Stimulated activated CD4-positive, alpha-beta T cell treated with anti-CD3 and anti-CD28 coated beads, TNF-alpha, amount 100 ng/mL, for 4 hours (primary cell): ENCODE measurements at places on chromosomes 13 and 19.

DNA sequence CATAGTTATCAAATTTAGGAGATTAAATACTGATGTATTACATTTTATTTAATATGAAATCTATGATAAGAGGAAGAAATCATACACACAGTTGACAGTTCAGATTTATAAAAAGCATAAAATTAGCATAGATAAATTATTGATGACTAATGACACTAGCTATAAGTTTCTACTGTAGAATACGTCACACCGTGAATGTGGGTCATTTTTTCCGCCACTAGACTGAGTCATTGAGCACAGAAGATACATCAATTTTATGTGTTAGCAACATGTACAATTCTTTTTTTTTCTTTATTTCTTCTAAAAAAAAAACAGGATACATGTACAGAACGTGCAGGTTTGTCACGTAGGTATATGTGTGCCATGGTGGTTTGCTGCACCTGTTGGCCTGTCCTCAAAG is 22.2 kb downstream of the AP2S1 start:
- DNase-seq = peak; percentile 43

DNA sequence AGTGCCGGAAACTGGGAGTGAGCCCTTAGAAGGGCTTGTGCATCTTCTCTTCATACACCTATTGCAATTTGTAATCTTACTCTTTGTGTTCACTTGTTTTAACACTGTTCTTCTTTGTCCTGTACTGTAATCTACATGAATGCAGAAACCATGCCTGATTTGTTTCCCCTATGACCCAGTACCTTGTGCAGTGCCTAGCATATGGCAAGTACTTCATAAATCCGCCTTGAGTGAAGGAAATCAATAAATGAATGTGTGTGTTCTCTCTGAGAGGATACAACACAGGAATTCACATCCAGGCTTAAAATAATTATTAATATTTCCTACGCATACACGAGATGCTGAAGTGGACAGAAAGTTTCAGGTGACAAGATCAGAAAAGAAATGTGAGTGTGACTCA is 172.6 kb downstream of the GPC6 start:
- no peak for DNase-seq

GRCh38 chr19:45253396-45254027 is 2.4 kb downstream of the MARK4 start:
- DNase-seq = no peak

DNA sequence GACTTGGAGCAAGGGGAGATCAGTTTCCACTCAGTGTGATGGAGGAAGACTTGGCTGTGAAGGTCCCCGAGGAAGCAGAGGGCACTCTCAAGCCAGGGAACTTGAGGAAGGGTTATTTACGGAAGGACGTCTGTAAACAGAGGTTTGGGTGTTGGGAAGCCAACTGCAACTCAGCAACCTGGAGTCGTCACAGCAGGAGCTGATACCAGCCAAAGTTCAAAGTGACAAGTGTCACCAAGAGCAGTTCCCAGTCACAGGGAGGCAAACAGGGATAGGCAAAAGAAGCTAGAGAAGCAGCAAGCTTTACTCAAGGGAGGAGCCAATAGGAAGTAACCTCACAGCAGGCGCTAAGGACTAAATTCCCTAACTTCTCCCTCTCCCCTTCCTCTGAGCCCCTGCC is 205.5 kb downstream of the EFNB2 start:
- DNase-seq = no peak

- DNase-seq = no peak
Measured at GRCh38 chr13:71880753-71881541, 13.9 kb upstream of the DACH1 start.

- DNase-seq = no peak
Measured at GRCh38 chr13:38687246-38688229, 661 bp downstream of the FREM2 start.

DNA sequence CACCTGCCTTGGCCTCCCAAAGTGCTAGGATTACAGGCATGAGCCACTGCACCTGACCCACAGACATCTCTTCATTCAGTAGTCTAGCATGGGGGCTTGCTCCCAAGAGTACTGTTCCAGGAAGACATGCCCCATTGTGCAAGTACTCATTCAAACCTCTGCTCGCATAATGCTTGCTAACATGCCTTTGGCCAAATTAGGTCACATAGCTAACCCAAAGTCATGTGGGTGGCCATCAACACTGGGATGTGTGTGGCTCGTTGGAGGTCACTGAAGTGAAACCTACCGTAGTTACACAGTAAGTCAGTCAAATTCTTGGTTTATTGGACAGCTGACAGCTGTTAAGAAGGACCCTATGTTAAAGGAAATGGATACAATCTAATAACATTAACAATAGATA is 20.3 kb downstream of the RFXAP start:
- no peak for DNase-seq

GRCh38 chr13:94716016-94716415 is 3.7 kb upstream of the SOX21 start:
- no peak for DNase-seq

GRCh38 chr13:50080911-50081678 is 65.9 kb downstream of the KCNRG start:
- peak; percentile 14 for DNase-seq

- DNase-seq = no peak
Measured at GRCh38 chr19:18002347-18002850, 5.6 kb upstream of the ARRDC2 start.

DNA sequence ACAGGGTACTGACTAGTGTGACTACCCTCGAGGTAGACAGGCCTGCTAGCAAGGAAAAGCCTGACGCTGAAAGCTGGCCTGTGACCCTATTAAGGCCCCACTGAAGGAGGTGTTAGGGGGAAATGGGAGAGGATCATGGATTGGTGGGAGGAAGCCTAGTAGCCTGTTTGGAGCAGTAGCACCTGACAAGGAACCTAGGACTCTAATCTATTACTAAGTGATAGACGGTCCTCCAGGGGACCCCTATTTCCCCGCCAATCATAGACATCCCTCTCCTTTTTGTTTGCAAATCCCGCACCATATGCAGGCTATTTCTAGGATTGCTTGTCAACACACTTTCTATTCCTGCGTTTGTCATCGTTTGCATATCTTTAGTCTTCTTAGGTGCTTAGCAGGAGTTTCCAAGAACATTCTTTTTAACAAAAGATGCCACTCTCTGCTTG is 1338.8 kb upstream of the MIR17HG start:
- no peak for DNase-seq

DNA sequence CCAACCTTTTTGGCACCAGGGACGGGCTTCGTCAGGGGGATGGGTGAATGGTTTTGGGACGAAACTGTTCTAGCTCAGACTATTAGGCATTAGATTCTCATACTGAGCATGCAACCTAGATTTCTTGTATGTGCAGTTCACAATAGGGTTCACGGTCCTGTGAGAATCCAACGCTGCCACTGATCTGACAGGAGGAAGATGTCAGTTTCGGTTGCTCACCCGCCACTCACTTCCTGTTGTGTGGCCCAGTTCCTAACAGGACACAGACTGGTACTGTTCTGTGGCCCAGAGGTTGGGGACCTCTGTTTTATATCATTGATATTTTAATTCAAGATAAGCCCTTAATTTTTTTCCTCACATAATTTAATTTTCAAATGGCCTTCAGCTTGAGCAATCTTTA is 26.7 kb upstream of the TDRD3 start:
- no peak for DNase-seq

GRCh38 chr13:30665638-30666037 is 47.9 kb downstream of the USPL1 start:
- DNase-seq = no peak
